Hepatocyte (in vitro differentiated cells): ENCODE measurements at places on chromosomes 11 and 22. TPM values are rescaled to one million over a fixed set of nuclear protein-coding genes. Genes with fewer than 3 reads are reported as not detected.
A peak's percentile ranks its signal among the peaks of the same experiment; 100 is the strongest.

GRCh38 chr11:118708296-118708695 is 28.8 kb upstream of the TREH start:
- no peaks in the 10 kb centered on the region for H3K4me1 ChIP-seq
- no peak for DNase-seq
- no peak overlapping the region for H3K4me3 ChIP-seq
- no peaks in the 10 kb centered on the region for H3K36me3 ChIP-seq

DNA sequence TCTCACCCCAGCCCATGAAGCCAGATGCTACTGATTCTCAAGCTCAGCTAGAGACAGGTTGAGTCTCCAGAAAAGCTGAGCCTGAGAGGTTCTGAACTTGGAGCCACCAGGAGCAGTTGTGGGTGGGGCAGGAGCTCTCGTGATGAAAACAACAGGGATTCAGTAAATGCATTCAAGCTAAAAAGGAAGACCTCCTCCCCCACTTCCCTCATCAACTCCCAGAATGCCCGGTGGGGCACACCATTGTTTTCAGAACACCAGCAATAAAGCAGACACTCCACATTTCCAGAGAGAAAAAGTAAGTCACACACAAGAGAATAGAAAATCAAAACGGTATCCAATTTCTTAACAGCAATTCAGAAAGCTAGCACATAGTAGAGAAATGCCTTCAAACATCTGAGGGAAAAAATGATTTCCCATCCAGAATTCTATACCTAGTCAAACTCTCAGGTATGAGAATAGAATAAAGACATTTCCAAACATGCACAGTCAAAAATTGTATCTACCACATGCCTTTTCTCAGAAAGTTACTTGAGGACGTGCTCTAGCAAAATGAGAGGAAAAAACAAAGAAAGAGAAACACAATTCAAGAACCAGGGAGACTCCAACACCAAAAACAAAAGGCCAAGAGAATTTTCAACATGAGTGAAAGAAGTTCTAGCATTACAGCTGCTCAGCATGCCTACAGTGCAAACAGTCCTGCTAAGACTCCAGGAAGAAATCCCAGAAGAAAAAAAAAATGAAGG is 56.8 kb downstream of the CDKN1C start:
- no peaks in the 10 kb centered on the region for H3K36me3 ChIP-seq
- peaks cover 25% of the 10 kb centered on the region for H3K4me1 ChIP-seq
- H3K27ac ChIP-seq: no peak overlapping the region
- no peaks in the 10 kb centered on the region for H3K27me3 ChIP-seq
- H3K4me3 ChIP-seq: no peak overlapping the region

OR52A1 gene
- not detected in 2 replicates for polyA plus RNA-seq

HORMAD2 gene
- not detected in 2 replicates for polyA plus RNA-seq

- no peak overlapping the region for H3K4me3 ChIP-seq
- H3K27me3 ChIP-seq: no peaks in the 10 kb centered on the region
- no peak for DNase-seq
- H3K27ac ChIP-seq: peak overlapping the region; percentile 37
Measured at GRCh38 chr11:77402218-77402556, 71.7 kb downstream of the PAK1 start.

DNA sequence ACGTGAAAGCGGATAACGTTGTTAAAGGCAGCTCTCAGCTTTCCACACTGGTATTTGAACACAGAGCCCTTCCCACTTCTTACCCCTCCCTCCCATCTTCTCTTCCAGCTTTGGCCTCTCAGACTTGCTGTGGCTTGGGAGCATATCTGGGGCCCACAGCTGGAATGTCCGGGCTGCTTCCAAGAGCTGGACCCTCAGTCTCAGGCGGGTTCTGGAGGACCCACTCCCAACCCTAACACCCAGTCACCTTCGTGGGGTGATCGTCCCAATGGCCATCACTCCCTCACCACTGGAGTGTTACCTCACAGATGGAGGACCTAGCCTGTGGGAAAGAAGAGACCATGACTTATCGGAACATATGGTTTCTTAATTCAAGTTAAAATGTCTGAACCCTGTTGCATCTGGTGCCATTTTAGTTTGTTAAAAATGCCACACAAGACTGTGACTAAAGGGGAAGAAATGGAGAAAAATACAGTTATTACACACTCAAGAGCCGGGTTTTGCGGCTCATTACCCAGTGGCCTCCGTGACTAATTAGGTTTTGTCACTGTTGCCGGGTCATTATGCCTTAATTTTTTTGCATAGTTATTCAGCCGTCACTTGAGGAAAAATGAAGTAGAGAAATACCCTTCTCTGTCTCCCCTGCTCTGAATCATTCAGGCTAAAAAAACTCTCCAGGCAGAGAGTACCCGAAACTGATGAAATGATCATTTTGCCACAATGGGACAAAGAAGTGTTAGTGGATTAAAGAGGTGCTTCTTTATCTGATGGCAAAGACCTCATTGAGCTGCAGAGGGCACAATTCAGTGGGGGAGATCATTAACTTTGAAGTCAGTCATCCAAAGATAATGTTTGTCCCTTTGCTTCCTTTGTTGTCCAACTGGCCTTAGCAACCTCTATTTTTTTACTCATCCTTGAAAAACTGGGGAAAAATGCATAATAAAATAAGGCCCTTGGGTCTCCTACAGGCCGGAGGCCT is 87.2 kb upstream of the HTATIP2 start:
- no peak overlapping the region for H3K4me3 ChIP-seq
- H3K27me3 ChIP-seq: no peaks in the 10 kb centered on the region
- no peak for DNase-seq
- H3K4me1 ChIP-seq: no peaks in the 10 kb centered on the region
- H3K36me3 ChIP-seq: no peaks in the 10 kb centered on the region
- no peak overlapping the region for H3K27ac ChIP-seq

LGR4 gene
- 27.2 and 30.1 TPM in 2 replicates for polyA plus RNA-seq

DNA sequence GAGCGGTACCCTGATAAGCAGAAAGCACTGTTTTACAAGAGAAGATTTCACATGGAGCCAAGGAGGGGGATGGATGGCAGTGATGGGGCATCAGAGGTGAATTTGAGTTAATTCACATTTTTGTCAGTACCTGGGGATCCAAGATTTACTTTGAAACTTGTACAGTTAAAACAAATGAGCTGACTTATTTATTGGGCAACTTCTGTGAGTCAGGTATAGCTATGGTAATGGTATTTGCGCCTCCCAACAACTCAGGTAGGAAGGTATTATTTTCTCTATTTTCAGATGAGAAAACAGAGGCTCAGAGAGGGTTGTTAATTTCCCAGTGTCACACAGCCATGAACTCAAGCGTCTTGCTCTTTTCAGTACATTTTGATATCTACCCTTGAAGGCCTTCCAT is 83.6 kb downstream of the PRR5L start:
- H3K36me3 ChIP-seq: no peaks in the 10 kb centered on the region
- H3K4me1 ChIP-seq: peaks cover 10% of the 10 kb centered on the region
- DNase-seq: no peak

BIK gene
- polyA plus RNA-seq: 15.5 and 17.7 TPM in 2 replicates

GRCh38 chr11:117232911-117233409 is 489 bp downstream of the RNF214 start:
- no peaks in the 10 kb centered on the region for H3K27me3 ChIP-seq
- peaks cover 24% of the 10 kb centered on the region for H3K4me1 ChIP-seq
- DNase-seq: no peak
- peak overlapping the region; percentile 100 for H3K4me3 ChIP-seq
